Dorsolateral prefrontal cortex (tissue), 122 donors: ENCODE measurements at places on chromosomes 1 and 21.

DNA sequence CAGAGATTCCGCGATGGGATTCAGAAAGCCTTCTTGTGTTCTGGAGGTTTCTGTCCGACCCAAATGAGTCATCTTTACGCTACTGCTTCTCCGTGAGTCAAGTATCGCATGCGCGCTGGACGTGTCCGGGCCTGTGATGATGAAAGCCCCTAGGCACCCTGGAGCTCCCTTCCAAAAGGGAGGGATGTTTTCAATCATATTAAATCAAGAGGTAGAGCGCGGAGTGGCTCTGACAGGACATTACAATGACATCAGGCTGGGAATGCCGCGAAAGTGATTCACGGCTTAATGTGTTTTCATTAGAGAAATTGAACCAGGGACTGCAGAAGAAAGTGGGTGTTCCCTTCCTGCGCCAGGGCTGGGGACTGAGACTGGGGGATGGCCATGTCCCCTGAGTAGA lies 48.5 kb downstream of the AJAP1 start:
- DNase-seq: no peak

DNA sequence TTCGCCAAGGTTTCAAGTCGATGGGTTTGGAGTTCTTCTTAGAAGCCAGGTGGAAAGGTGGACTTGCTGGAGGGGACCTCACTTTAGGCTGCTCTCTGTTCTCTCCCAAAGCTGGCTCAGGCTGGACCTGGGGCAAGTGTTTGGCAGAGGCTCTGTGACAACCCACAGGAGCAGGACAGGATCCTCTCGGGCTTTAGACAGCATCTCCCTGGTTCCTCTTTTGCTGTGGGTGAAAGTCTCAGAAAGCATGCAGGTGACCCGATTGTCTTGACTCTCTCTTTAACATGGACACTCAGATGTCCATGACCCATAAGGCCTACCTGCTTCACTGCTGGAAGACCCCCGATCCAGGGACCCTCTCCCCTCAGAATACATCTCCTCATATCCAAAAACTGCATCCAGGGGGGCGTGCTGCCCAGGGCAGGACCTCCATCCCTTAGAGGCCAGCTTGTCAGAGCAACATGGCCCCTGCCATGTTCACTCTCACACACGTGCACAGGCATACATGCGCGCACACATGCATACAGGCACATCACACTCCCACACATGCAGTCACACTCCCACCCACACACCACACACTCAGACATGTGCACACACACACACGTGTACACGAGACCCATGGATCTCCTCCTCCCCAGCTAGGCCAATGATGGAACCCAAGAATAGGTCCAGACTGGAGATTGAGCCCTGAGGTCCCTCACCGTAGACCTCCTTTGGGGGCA lies 21.3 kb downstream of the MRPL37 start:
- DNase-seq: no peak

GRCh38 chr21:38293113-38293512 lies 36.3 kb downstream of the KCNJ15 start:
- no peak for DNase-seq

DNA sequence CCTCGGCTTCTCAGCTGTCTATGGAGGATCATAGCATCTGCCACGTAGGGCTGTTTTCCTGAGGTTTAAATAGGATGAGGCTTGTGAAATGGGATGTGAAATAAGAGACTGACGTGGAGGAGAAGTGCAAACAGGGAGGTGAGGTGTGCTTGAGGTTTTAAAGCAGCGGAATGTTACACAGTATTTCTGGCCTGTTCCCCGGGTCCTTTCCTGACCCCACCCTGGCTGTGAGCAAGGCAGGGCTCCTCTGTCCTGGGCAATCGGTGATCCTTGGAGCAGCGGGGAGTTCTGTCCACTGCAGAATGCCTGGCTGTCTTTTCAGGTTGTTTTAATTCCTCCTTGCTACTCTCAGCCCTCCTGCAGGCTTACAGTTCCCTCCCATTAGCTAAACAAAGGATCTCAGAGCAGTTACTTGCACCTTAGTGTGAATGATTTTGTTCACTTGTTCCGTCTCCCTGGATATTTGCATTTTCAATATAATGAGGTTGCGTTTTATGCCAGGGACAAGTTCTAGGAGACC lies 38.6 kb downstream of the LHX4 start:
- no peak for DNase-seq

- DNase-seq: no peak
Observed at GRCh38 chr1:3419415-3420204, 34.9 kb upstream of the ARHGEF16 start.

GRCh38 chr1:193216920-193217319 lies 30.5 kb upstream of the B3GALT2 start:
- no peak for DNase-seq

GRCh38 chr1:3978196-3978989 lies 78.3 kb upstream of the C1orf174 start:
- DNase-seq: no peak

DNA sequence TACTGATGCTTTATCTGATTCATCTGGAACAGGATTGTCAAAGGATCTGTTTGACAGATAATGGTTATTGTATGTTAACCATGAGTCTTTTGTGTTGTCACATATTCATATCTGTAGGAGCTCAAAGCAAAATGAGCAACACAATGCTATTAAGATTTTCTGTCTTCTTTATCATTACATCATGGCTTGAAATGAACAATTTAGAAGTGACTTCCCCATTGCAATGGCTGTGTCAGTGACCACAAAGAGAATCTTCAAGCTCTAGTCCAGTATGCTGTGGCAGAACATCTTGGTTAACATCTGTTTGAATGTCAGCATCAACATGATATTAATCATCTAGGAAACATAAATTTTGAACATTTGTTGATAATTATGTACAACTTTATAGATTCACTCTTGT lies 1148.5 kb downstream of the PLA2G4A start:
- DNase-seq: no peak

DNA sequence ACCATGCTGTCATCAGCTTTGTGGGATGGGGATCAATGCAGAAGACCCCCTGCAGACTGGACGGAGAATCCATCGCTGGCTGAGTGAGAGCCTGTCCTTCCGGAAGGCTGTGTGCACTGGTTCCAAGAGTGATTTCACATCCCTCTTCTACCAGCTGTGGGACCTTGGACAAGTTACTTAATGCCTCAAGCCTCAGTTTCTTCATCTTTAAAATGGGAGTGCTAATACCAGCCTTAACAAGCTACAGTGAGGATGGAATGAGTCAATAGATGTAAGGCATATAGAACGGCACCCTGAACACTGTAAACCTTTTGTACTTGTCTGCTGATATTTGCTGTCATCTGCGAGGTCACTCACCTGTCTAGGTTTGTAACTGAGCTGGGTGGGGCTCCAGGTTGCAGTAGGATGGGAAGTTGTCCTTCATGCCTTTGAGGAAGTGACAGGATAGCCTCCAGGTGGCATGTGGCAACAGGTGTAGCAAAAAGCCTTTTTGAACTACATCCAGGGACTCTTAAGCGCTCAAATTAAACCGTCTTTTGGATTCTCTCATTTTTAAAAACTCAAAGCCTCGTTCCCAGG lies 27.5 kb downstream of the TMEM51 start:
- DNase-seq: no peak

DNA sequence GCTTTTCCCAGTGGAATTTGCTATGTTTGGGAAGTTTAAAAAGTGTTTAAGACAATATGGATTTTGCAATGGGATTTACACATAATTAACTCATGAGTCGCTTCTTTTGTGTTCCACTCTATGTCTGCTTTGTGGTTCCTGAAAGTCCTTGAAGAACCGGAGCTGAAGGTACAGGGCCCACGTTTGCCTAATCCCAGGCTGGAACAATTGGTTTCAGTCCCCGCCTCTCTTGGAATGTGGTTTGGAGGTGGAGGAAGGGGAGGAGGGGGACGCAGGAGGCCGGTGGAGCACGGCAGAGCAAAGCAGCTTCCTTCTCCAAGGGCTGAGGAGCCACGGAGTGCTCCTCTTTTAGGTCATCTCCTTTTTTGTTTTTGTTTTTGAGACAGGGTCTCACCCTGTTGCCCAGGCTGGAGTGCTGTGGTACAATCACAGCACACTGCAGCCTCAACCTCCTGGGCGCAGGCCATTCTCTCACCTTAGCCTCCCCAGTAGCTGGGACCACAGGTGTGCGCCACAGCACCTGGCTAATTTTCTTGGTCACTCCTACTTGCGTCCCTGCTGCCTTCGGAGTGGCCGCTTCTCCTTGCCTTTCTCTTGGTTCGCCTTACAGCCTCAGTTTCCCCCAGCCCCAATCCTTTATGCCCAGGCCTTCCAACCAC lies 129.5 kb upstream of the ERRFI1 start:
- no peak for DNase-seq

DNA sequence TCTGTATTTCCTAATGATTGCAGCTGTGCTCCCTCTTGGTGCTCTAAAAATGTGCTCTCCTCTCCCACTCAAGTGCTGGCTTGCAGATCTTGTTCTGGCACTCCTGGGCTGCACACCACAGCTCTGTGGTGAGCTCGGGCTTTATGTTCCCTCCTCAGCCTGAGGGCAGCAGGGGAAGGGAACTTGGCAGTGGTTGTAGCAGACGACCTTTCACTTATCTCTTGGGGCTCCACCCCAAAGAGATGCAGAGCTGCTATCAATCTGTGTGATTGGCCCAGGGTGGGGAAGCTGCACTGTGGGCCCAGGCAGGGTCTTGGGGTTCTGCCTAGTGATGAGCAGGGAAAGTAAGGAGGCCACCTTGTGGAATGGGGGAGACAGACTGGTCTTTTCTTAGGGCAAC lies 143.5 kb upstream of the GORAB start:
- DNase-seq: no peak

DNA sequence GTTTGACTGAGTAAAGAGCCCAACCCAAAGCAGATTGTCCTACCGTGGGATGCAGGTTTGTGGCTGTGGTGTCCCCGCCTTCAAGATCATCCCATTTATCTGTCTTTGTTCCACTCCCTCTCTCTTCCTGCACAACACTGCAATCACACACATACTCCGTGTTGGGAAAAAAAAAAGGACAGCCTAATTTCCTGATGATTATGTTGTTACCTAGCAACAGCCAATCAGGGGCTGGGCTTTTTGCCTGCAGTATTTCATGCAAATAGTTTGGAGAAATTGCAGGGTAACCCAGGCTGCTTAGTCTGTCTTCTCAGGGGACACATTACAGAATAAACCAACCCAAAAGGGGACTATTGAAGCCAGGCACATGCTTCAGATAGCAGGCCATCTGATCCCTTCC lies 38.3 kb downstream of the PHC2 start:
- DNase-seq: no peak

- no peak for DNase-seq
Observed at GRCh38 chr21:34959607-34960006, 89.5 kb downstream of the RUNX1 start.

DNA sequence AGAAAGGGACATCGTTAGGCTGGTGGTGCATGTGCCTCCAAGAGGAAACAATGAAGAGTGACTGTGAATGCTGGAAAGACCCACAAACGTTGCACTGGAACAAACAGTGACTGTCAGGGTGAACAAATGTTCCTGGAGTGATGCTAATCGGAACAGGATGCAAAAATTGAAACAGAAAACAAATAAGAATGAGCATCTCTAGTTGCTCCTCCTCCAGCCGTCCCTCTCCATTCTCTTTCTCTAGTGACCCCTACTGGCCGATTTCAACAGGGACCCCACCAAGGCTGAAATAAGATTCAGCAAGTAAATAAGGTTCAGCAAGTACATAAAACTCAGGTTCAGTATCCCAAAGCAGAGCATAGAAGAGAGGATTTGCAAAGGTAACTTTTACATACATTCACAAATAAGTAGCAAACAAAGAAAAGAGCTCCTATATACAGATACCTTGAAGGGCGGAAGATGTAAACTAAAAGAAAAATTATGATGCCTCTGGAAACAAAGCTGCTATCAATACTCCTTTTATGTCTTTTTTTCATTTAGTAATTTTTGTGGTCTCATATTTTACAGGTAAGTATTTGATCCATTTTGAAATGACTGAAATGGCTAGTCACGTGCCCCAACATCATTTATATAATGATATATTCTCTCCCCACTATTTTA lies 836.1 kb upstream of the ADAMTS5 start:
- DNase-seq: peak; percentile 35

DNA sequence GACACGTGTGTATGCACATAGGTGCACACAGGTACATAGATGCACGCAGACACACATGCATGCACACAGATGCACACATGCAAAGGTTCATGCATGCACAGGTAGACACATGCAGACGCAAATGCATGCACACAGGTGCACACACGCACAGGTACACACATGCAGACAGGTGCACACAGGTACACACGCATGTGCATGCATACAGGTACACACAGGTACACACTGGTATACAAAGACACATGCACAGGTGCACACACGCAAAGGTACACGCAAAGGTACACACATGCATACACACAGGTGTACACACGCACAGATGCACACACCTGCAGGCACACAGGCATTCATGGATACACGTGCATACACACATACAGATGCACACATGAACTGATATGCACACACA lies 8.8 kb downstream of the NOC2L start:
- DNase-seq: no peak

DNA sequence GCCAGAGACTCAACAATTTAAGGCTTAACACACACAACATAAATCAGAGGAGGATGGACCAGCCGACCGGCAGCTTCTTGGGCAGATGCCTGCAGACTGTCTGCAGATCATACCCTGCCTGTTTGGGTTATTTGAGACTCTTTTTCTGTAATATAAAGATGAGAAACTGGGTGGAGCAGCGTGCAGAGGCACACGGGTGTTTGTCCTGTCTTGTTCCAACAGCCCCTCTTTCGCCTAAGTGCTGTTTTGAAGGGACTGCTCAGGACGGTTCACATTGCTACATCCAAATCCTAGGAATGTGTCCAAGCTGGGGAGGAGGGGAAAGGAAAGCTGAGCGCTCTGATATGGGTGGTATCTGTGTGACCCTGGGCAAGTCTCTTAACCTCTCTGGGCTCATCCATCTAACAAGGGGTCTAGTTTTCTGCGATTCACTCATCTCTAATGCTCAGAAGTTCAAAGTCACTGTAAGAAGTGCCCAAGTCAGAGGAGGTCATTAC lies 149.9 kb downstream of the CLIC6 start:
- DNase-seq: no peak
